Cortex of kidney (tissue), 1 donor: ENCODE measurements at places on chromosomes 12 and 14.

DNA sequence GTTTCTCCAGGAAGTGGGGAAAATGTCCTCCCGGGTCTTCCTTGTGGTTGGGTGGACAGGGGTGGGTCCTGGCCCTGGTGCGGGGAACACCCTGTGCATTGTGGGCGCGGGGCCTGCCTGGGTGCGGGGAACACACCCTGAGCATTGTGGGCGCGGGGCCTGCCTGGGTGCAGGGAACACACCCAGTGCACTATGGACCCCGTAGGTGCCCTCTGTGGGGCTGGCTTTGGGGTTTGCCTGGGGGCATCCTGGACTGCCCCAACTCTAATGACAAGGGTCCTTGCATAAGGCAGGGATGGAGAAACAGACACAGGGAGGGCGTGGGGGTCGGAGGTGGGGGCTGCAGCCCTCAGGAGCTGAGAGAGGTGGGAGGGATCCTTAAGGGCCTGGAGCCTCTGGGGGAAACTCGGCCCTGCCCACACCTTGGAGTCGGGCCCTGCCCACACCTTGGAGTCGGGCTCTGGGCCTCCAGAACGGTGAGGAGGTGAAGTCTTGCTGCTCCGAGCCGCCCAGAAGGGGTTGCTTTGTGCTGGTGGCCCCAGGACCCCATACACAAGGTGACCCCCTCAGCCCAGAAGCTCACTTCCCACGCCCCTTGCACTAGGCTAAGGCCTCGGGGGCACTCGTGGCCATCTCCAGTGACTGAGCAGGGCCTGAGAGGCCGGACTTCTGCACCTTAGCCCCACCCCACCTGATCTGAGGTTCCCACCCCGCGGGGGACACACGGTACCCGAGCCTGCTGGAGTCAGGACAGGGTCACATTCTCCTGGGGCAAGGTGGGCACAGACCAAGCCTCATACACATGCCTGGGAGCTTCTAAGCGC, 69.3 kb downstream of the GALNT9 start:
- DNase-seq, result no peak

GRCh38 chr12:75259143-75259542, 49.5 kb upstream of the KCNC2 start:
- DNase-seq, result no peak

DNA sequence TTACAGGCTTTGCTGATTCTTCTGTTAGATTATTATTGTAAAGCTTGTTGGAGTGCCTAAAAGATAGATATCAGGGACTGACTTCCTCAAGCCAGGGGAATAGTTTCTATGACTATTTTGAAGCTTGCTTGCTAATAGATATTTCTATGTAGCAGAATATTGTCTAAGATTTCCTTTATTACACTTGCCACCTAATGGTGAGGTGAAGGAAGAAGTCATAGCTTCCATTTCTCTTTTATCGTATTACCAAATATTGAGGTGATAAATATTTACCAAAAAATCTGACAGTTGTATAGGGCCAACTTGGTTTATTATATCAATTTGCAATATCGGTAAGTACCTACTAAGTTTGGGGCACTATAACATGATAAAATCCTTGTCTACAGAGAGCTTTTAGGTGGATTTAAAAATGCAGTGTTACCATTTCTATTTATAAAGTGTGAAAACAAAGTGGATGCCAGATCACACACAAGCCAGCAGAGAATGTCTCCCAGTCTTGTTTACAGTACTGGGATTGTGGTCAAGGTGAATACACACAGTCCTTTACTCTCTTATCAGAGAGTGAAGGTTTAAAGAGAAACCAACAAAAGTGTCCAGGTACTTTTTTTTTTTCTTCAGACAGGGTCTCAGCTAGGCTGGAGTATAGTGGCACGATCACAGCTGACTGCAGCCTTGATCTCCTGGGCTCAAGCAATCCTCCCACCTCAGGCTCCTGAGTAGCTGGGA, 137.9 kb downstream of the IGF1 start:
- DNase-seq, result no peak

- DNase-seq, result no peak
These were observed 2.2 kb downstream of the MMP17 start for GRCh38 chr12:131830335-131830913.

DNA sequence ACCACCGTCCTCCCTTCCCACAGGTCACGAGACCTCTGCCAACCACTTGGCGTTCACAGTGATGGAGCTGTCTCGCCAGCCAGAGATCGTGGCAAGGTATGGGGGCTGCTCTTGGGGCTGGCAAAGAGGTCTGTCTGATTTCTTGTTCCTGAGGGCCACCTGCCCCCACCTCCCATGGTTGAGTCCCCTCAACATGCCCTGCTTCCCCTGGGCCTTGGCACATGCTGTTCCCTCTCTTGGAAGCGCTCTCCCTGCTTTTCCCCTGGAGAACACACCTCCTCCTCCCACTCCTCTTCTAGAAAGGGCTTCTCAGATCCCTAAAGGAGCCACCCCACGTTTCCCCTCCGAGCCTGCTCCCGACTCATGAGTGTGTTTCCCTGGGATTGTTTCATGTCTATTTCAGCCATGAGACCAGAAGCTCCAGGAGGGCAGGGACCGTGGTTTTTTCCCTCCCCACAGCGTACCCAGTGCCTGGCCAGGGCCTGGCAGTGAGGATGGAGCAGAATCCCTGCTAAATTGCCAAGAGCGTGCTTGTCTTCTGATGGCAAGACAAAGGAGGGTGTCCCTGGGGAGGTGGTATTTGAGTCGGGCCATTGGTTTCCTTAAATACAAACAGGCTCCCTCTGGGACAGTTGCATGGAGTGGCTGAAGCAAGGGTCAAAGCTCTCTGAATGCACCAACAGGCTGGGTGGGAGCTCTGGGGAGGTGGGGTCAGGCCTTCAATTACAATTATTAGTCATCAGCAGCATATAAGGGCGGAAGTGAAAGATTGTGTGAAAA, 34.1 kb downstream of the CYP46A1 start:
- DNase-seq, result no peak

GRCh38 chr12:123939716-123940626, 32.7 kb downstream of the CCDC92 start:
- no peak for DNase-seq

- DNase-seq, result no peak
These were observed 9.5 kb upstream of the BDKRB1 start for GRCh38 chr14:96246539-96246847.

- DNase-seq, result no peak
These were observed 335.9 kb downstream of the AEBP2 start for GRCh38 chr12:19775241-19775640.

DNA sequence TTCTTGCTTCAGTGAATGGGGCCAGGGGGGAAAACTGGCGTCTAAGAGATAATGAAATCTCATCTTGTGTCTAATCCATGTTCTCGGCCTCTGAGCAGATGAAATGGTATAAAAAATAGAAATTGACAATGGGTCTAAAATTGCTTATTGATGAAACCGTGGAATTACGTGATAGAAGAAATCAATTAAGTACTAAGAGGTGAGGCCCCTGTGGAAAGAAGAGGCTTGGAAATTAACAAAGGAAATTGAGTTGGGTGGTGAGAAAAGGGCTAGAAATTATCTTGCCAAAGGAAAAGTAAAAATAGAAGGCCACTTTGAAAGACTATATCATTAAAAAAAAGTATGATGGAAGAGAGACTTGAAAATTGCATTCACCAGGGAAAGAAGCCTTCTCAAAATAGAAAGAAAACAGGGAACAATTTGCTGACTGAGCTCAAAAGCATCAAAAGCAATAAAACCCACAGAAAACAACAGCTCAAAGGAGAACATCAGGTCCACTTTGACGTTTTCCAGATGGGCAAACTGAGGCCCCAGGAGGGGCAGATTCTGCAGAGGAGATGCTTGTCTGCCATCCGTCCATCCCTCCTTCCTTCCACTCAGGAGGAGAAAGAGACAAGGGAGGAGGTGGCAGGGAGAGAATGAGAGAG, 226.1 kb upstream of the RTL1 start:
- no peak for DNase-seq

GRCh38 chr12:51318846-51319599, 5.0 kb downstream of the BIN2 start:
- no peak for DNase-seq

DNA sequence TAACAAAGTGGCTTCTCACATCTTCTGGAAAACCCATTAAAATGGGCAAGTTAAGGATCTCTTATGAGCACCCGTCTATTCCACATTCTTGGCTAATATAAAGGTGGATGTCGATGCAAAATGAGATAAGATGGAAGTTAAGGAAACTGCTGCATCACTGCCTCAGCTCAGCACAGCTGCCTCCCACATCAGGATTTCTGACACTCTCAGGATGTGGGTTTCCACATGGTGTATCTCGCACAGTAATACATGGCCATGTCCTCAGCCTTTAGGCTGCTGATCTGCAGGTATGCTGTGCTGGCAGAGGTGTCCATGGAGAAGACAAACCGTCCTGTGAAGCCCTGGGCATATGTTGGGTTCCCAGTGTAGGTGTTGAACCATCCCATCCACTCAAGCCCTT, 1348.0 kb downstream of the TMEM121 start:
- DNase-seq, result no peak

- no peak for DNase-seq
These were observed 53.3 kb upstream of the ETV6 start for GRCh38 chr12:11596141-11596540.

DNA sequence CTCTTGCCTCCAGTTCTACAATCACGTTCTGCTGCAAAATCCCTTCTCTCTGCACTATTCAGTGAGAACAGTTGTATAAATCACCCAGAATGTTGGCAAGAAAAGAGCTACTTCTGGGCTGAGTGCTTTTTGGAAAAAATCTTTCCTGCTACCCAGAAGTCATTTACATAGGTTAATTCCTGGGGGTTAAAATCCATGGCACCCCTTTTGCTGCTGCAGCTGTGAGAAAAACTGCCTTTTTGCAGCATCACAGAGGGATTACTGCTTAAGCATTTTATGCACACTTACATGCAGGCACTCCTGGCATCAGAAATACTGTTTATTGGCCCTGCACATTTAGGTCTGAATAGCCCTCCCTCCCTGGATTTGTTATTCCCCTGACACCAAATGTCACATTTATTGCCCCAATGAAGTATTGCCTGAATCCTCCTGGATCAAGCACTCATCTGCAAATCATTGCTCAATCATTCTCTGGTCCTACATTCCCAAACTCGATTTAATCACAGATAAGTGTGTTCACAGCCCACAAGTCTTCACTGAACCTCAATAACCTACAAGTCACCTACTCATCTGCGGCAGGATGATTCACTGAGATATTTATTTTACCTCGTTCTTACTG, 43.1 kb upstream of the CCDC196 start:
- no peak for DNase-seq

GRCh38 chr12:53516758-53517455, 9.6 kb upstream of the NPFF start:
- no peak for DNase-seq
